ENCODE measurements at places on chromosomes 11 and 22.

DNA sequence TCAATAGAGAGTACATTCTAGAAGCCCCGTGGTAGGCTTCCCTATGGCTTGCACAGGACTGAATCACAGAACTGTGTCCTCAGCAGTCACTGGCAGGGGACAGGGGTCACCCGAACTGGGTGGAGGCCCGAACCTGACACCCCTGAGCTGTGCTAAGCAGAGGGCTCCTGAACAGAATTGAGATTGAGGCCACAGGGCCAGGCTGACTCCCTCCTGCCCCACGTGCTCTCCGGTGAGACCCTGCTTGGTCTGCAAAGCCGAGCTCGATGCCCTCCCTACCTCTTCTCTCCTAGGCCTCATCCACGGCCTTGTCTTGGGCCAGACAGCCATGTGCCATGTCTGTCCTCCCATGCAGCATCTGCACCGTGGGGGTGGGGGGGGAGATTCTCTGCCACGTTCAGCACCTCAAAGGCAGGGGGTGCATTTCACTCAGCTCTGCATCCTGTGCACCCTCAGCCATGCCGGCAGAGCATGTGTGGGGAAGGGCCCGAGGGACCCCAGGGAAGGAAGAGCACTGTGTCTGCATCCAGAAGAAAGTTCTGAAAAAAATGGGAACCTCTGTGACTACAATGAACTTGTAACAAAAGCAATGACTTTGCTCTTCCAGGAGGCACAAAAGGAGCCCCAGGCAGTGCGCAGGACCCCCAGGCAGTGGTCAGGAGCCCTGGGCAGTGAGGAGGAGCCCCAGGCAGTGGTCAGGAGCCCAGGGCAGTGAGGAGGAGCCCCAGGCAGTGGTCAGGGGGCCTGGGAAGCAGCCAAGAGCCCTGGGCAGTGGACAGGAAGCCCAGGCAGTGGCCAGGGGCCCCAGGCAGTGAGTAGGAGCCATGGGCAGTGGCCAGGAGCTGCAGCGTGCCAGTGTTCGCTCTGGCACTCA lies 76.7 kb upstream of the SEPTIN5 start:
- DNase-seq = no peak

DNA sequence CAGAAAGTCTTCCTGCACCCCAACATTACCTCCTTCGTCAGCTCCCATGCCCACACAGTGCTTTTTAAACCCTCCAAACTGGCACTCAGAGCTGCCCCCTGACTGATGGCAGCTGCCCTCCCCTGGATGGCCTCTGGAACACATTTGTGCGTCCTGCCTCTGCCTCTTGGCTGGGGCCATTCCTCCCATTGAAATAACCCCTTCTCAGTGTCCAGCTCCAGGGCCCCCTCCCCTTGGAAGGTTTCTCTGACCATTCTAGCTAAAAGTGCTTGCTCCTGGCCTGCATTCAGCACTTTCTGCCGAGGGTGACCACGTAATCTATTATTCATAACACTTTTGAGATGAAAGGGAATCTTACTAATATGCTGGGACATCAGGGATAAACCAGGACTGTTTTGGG lies 130.0 kb downstream of the PARVA start:
- DNase-seq = no peak

DNA sequence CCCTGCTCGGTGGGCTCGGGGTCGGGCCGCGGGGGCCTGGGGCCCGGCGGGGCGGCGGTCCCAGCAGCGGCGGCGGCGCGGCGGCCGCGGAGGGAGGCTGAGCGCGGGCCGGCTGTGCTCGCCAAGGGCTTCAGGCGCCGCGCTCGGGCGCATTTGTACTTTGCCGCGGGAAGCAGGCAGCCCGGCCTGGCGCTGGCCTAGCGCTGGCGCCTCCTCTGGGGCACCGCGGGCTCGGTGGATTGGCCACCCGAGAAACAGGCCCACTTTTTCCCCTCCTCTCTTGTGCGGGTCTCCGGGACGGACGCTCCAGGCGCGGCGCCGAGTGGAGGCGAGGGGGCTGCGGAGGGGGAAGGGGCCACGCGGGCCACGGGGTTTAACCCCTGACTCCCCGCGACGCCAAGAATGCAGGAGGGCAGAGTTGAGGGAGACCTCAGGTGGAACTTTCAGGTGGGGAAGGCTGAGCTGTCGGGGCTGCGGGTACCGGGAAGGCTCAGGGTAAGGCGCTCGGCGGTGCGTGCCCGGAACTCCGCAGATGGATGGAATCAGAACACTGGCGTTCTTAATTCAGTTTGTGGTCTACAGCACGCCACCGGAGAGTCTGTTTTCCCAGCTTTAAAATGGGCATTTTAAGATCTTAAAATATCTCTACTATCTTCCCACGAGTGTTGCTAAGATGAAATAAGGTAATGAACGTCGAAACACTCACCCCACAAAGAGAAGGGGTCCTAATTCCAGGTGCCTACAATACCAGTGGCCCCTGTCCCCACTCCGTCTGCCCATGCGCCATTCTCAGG lies at the start of gene CHRDL2:
TSS of gene CHRDL2 (minus strand) at position 126 of the 794 bp plus-strand sequence. CDS start 538 bp downstream, outside the sequence.
- DNase-seq = peak; percentile 6

DNA sequence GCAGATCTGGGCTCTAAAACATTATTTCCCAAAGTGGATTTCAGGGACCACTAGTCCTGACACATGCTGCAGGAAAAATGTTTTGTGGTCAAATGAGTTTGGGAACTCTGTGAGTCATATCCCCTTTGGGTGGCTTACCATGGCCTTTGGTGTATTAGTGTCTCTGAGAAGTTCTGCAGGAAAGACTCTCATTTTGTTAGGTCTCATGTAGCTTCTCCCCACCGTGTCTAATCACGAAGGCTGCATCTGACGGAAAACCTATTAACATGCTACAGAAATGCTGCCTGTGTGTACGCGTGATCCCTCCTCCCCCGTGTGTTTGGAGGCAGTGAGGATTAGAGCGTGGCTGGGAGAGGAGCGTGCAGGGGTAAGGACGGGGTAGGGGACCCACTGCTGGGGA lies 191.7 kb downstream of the ST3GAL4 start:
- DNase-seq = no peak

GRCh38 chr22:40876907-40877306 lies 15.0 kb upstream of the DNAJB7 start:
- DNase-seq = no peak

All from midbrain (tissue), 1 donor.